Daoy (cell line): ENCODE measurements at places on chromosomes 3 and 15. TPM values are rescaled to one million over a fixed set of nuclear protein-coding genes. Genes with fewer than 3 reads are reported as not detected.

The EIF4E3 gene
- total RNA-seq, result 0.83 and 1.7 TPM in 2 replicates

The ZIC1 gene
- 10.3 and 19.5 TPM in 2 replicates for total RNA-seq

The CAMKV gene
- total RNA-seq, result 0.34 TPM in 1 of 2 replicates, not detected in the other

The AGBL1 gene
- total RNA-seq, result not detected in 2 replicates

The MORC1 gene
- total RNA-seq, result not detected in 2 replicates

The FAM43A gene
- 69.2 and 82.0 TPM in 2 replicates for total RNA-seq

The DLL4 gene
- not detected in 2 replicates for total RNA-seq

The LDHAL6B gene
- total RNA-seq, result not detected in 2 replicates

GRCh38 chr3:122936335-122936734 is 91.2 kb downstream of the SEMA5B start:
- no peak for DNase-seq

- no peak for DNase-seq
These were observed 228.1 kb upstream of the PROK2 start for GRCh38 chr3:72013084-72013483.

DNA sequence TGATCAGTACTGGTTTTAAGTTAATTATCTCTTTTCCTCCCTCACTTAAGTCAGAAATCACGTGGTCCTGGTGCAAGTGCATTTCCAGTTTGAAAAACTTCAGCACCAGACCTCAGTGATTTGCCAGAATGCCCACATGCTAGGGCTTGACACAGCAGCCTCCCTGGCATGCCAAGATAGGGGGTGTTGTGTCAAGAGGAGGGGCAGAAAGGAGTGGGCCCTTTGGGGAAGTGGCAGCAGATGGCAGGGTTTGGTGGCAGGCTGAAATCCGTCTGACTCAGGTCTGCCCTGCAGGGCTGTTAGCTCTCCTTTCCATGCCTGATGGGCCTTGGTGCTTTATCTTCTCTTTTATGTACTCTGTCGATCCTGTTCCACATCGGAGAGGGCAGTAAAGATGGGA is 23.4 kb downstream of the PXK start:
- no peak for DNase-seq

DNA sequence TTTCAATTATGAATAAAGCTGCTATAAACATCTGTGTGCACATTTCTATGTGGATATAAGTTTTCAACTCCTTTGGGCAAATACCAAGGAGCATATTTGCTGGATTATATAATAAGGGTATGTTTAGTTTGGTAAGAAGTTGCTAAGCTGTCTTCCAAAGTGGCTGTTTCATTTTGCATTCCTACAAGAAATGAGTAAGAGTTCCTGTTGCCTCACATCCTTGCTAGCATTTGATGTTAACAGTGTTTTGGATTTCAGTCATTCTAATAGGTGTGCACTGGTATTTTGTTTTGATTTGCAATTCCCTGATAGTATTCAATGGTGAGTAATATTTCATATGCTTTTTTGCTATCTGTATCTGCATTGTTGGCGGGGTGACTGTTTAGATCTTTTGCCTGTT is 120.7 kb upstream of the MDFIC2 start:
- DNase-seq, result no peak

GRCh38 chr15:73425510-73425909 is 17.5 kb upstream of the REC114 start:
- no peak for DNase-seq

DNA sequence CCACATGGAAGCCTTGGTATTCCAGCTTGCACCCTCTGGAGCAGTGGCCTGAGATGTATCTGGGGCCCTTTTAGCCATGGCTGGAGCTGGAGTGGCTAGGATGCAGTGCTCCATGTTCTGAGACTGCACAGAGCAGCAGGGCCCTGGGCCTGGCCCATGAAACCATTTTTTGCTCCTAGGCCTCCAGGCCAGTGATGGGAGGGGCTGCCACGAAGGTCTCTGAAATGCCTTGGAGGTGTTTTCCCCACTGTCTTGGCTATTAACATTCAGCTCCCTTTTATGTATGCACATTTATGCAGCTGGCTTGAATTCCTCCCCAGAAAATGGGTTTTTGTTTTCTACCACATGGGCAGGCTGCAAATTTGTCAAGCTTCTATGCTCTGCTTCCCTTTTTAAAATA is 43.0 kb upstream of the MYRIP start:
- no peak for DNase-seq

DNA sequence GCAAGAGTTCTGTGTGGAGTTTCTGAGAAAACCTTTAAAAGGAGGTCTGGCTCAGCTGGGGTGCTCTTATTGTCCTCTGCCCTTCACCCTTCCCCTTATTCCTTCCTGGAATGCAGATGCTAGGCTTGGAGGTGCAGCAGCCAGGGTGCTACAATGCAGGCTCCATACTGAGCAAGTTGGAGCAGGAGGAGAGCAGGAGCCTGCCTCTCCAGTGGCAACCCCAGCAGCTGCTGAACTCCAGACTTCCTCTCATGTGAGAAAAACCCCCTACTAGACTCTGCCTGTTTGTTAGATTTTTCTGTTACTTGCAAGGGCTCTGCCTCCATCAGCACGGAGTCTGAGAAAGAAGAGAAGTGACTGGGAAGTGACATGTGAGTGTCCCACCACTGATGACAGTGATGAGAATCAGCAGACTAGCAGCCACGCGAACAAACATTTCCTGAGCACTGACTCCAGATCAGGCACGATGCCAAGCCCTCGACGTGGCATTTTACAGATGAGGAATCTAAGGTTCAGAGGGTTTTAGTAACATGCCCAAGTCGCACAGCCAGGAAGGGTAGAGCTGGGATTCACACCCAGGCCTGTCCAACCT is 16.1 kb upstream of the RARRES1 start:
- DNase-seq, result no peak

DNA sequence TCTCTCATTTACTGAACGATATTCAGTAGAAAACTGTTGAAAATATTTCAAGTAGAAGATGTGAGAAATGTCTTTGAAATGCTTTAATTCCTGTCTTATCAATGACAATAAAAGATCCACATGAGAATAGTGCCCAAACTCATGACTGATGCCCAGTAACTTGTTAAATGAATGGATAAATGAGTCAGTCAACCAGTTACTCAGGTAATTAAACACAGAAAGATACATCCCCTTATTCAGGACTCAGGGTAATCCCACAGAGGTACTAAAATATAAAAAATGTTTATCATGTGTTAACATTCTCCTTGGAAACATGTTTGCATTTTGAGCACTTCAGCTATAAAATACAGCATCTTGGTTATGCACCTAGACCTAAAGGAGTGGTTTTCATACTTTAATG is 169.5 kb downstream of the MBNL1 start:
- DNase-seq, result no peak

DNA sequence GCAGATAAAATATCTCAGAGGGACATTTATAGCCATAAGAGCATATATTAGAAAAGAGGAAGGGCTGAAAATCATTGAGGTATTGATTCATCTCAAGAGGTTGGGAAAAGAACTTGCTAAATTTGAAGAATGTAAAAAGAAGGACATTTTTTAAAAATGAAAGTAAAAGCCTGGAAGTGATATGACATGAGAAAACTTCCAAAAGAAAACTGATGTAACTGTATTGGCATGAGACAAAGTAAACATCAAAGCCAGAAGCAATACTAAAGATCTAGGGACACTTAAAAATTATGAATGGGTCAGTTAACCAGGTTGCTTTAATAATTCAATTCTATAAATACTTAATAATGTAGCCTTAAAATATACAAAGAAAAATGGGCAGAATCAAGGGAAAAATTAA is 31.9 kb downstream of the CEP63 start:
- no peak for DNase-seq

DNA sequence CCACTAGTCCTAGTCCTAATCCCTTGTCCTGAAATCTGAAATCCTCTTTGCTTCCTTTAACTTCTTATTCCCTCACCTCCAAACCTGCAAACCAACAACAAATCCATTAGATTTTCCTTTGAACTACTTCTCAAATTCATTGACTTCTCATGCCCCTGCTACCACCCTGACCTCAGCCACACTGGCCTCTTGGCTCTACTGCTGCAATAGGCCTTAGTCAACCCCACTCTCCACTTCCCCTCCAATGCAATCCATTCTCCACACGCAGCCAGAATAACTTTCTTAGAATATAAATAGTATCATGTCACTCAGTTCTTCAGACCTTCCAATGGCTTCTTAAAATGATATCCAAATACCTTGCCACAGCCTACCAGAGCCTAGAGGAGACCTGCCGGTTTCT is 131.1 kb upstream of the GADL1 start:
- no peak for DNase-seq

DNA sequence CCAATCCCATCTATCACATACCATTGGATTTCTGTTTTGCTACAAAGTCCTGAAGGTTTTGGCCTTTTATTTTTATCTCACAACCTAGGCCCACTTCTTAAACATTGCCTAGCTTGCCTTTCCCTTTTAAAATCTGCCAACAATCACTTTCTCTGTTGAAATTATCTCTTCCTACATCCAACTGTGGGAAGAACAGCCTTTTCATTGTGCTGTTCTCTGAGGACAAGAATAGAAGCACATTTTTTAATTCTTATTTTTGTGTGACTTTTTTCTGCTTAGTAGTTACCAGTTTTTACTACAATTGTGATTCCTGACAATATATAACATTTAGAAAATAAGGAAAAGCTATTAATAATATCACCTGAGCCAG is 159.2 kb downstream of the CNTN6 start:
- no peak for DNase-seq

GRCh38 chr3:67294341-67294740 is 296.2 kb downstream of the KBTBD8 start:
- DNase-seq, result no peak

GRCh38 chr3:131401978-131402377 is 20.4 kb downstream of the NUDT16 start:
- no peak for DNase-seq

GRCh38 chr15:85388566-85389305 is 8.3 kb downstream of the AKAP13 start:
- no peak for DNase-seq
